ENCODE measurements at places on chromosomes 16 and 17.
A peak's percentile ranks its signal among the peaks of the same experiment; 100 is the strongest.

- no peak for DNase-seq
These were observed 3.2 kb upstream of the NOD2 start for GRCh38 chr16:50690177-50690576.

GRCh38 chr17:57628421-57628820 lies 116.7 kb downstream of the CCDC182 start:
- DNase-seq = no peak

DNA sequence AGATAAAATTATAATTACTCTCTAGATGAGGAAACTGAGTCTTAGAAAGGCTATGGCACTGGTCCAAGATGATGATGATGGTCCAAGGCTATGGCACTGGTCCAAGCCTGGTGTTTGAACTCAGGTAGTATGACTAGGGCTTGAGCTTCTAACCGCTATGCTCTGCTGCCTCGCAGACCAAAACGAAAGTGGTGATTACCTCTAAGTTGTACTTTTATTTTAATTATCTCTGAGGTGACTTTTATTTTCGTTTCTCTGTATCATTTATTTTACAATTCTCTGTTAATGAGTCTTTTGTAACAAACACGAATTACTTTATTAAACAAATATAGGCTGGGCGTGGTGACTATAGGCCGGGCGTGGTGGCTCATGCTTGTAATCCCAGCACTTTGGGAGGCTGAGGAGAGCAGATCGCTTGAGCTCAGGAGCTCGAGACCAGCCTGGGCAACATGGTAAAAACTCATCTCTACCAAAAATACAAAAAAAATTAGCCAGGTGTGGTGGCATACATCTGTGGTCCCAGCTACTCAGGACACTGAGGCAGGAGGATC lies 5.6 kb downstream of the REXO5 start:
- no peak for DNase-seq

DNA sequence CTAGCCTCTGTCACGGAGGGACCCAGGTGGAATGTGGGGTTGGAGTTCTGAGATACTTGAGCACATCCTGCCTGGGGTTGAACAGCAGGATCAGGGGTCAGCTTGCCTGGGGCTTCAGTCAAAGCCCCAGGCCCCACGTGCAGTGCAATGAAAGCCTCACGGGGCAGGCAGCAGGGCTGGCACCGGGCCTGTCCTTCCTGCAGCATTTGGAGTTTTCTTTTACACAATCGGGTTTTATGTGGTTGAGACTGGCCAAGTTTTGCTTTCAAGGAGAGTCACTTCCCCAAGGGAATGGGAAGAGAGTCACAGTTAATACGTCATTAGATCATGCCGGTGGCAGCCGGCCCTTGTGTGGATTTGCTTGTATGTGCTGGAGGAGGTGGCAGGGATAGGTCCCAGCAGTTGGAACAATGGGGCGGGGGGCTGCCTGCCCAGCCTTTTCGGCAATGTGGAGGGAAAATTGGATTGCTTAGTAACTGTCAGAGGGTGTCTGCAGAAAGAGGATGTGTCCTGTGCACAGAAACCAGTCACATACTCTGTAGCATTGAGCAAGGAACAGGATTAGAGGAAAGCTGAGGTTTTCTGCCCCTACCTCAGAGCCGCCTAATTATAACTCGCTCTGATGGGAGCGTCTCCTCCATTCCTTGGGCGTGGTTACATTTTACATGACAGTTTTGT lies 4.5 kb downstream of the RMI2 start:
- DNase-seq = no peak

GRCh38 chr16:65601781-65602180 lies 479.9 kb upstream of the CDH11 start:
- DNase-seq = no peak

DNA sequence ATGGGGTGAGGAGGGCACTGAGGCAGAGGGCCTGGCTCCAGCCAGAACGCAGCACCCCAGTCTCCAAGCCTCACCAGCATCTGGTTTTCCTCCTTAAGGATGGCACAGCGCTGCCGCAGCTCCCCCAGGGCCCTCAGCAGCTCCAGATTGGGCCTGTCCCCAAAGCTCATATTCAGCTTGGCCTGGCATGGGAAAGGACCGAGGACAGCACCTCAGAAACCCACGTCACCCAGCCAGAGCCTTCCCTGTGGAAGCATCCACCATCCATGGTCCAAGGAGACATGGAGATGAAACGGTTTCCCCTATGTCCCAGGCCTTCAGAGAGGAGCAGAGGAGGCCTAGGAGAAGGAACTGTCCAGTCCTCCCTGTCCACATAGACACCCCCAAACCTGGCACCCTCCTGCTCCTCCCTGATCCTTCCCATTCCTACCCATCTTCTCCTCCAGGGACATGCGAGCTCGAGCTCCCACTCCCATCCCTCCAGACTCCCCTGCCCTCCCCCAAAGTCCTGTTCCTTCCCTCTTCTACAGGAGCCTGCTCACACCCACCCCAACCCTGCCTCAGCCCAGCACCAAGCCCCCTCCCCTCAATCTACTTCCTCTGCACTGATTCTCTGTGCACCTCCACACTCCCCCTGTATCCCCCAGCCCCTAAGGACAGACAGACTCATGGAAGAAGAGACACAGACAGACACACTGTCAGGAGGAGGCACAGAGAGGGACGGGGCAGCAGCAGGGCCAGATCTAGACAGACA lies 1.8 kb downstream of the TSPOAP1 start:
- DNase-seq = no peak

DNA sequence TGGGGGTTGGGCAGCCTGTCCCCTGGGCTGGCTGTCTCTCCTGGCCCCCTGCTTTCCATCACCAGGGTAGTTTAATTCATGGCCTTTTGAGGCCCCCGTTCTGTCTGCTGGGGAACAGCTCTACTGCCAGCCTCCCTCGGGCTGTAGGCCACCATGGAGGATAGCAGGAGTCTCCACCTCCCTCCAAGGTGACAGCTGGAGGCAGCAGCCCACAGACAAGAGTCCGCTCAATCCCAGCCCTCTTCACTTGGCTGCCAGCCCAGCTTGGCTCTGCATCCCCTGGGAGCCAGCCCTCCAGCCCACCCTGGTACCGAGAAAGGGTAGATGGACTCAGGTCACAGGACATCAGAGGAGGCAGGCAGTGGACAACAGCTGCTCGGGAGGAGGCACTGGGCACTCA lies 194.6 kb upstream of the SDK2 start:
- DNase-seq = no peak

GRCh38 chr17:44049294-44050060 lies 17.0 kb downstream of the LSM12 start:
- no peak for DNase-seq

GRCh38 chr17:33520426-33521330 lies 227.6 kb upstream of the ASIC2 start:
- peak; percentile 70 for DNase-seq

All from progenitor cell of endocrine pancreas (in vitro differentiated cells).